ENCODE measurements at places on chromosomes 3 and 15.
A peak's percentile ranks its signal among the peaks of the same experiment; 100 is the strongest.

- peak; percentile 4 for DNase-seq
Measured at GRCh38 chr3:197456261-197457091, 99.3 kb downstream of the BDH1 start.

GRCh38 chr15:78925076-78925624 is 19.7 kb downstream of the CTSH start:
- DNase-seq = no peak

DNA sequence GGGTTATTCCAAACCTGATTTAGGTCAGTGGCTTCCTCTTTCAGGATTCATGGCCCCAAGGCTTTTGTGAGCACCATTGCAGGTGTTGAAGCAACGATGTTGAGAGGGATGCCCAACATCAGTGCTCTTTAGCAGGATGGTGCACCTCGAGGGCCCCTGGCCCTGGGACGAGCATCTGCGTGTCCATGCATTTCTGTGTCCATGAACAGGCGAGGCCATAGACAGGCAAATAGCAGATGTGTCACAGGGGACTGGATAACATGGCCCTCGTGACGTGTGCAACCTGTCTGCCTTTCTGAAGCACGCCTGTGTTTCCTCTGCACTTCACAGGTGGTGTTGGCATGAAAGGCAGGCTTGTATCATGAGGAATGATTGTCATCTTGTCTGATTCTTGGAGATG is 132.3 kb downstream of the SNRPN start:
- DNase-seq = no peak

GRCh38 chr15:46297766-46298165 is 662.9 kb downstream of the SQOR start:
- no peak for DNase-seq

DNA sequence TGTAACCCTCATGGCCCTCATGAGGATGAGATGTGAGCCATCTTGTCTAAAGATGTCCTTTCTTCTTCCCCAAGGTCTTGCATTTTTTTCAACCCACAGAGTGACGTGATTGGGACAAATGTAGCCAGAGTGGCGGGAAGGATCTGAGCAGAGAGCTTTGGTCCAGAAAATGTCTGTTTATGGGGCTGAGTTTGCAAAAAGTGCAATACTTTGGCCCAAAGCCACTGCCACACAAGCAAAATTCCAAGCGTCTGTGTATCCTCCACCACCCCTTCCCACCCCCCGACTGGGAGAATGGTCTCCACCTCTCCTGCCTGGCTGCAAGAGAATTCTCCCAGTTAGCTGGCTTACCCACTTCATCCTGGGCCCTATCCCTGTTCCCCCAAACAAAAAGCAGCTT is 246.9 kb upstream of the LRIG1 start:
- DNase-seq = no peak

GRCh38 chr3:71972031-71972430 is 187.1 kb upstream of the PROK2 start:
- DNase-seq = no peak

DNA sequence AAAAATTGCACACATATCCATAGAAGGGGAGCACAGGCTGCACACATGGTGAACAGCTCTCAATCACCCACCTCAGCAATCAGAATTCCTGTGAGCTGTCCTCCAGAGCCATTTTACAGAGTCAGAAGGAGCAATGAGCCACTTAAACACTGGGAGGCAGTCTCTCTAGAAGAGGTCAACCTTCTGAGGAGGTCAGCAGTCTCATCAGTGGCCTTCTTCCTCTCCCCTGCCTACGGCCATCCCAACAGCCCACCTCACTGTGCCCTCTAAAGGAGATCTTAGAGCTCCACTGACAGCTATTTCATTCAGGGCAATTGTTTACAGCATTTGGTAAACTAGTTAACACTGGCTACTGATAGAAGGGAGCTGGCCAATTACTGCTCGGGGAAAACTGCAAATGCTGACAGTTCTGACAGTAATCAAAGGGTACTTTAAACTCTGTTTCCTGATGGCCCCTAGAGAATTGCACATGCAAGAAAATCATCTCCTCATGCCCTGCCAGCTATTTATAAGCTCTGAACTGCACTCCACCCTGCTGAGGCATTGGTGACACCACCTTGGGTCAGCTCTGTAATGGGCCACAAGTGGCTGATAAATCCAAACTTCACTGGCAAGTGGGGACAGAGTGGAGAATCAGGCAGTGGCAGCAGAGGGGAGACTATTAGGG is 42.1 kb upstream of the TSPAN3 start:
- DNase-seq = no peak

- no peak for DNase-seq
Measured at GRCh38 chr3:102664126-102664525, 229.3 kb downstream of the ZPLD1 start.

- no peak for DNase-seq
Measured at GRCh38 chr3:53818221-53819162, 27.7 kb downstream of the CHDH start.

DNA sequence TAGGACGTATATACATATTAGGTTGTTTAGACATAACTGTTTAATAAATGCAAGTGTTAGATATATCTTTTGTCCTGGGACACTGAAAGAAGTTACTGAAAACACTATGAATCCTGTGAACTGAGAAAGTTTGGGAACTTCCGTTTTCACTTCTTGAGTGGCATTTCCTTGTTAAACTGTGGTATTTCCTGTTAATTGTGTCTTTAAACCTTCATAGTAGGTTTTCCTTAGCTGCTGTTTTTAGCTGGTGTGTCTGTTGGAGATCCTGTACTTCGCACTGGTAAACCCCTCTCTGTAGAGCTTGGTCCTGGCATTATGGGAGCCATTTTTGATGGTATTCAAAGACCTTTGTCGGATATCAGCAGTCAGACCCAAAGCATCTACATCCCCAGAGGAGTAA is 37.1 kb downstream of the ATP6V1A start:
- no peak for DNase-seq

DNA sequence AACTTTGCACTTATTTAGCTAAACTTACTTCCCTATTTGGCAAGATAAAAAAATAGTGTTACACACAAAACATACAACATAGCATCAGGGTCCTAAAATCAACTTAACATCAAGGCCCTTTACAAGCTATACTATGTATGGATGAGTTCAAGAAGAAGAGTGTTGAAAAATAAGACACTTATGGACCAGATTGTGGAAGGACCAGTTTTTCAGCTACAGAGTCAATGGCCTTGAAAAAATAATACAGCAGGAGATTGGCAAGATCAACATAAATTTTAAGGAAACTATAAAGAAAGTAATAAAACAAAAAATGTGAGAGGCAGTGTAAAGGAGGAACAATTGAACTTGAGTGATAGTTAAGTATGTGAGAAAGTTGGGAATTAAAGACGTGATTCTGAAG is 66.3 kb upstream of the BBX start:
- no peak for DNase-seq

DNA sequence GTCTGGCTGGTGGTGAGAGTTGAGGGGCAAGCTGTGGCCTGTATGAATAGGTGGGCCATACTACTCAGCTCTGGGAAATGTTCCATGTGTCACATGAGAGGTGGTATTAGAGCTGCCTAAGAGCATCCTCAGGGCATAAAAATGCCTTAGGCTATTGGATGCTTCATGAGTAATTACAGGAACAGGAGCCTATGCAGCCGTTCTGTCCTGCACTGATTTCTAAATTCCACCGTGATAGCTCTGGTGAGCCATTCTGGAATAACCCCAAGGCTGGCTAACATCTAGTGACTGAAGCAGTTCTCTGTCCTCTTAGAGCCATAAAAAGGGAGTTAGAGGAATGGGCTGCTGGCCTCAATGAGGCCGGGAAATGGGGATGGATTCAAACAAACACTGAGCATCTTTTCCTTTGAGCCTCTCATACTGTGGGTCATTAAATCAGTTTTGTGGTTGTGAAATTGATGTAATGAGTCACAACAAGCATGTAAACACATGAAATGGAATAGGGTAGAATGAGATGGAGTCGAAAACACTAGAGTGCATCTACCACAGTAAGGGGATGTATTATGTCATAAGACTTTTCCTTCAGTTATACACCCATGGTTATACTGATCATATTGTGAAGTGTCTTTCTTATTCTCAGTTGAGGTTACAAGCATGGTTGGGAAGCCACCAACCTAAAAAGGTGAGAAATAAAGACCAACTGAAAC is 41.0 kb downstream of the DGKG start:
- DNase-seq = no peak

- no peak for DNase-seq
Measured at GRCh38 chr3:54069961-54070360, 52.4 kb upstream of the CACNA2D3 start.

DNA sequence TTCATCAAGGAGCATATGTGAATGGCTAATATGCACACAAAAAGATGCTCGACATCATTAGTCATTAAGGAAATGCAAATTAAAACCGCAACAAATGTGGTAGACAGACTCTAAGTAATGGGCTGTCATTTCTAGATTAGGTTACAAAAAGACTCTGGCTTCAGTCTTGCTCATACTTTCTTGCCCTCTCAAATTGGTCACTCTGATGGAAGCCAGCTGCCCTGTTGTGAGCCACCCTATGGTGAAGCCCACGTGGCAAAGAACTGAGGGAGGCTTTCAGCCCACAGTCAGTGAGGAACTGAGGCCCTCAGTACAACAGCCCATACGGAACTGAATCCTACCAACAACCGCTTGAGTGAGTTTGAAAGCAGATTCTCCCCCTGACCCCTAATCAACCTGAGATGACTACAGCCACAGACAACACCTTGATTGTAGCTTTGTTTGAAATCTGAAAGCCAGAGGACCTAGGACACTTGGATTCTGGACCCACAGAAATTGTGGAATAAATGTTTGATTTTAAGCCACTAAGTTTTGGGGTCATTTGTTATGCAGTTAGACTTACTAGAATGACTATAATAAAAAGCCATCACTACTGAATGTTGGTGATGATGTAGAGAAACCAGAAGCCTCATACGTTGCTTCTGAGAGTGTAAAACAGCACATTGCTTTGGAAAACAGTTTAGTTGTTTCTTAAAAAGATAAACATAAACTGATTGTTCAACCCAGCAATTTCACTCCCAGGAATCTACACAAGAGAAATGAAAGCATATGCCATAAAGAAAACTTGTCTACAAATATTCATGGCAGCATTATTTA is 45.7 kb downstream of the EHHADH start:
- DNase-seq = no peak
